Kidney capillary endothelial cell (primary cell): ENCODE measurements at places on chromosomes 12 and 14.

GRCh38 chr14:65186951-65187350 lies 84.6 kb upstream of the MAX start:
- no peak for DNase-seq

DNA sequence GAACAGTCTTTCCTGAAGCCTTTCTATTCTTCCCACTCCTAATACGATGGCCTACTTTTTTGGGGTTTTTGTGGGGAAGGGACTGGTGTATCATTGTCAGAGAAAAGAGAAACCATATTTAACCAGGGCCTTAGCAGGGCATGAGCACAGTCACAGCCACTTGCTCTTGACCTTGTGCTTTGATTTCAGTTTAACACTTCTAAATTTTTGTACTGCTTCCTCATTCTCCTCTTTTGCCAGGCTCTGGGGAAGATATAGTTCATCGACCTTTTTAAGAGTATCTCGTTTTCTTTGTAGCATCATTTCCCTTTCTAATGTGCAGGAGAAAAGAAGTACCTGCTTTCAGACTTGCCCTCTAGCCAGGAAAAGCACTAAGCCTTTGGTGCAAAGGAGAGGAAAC lies 2.2 kb downstream of the ZBTB1 start:
- DNase-seq, result no peak

DNA sequence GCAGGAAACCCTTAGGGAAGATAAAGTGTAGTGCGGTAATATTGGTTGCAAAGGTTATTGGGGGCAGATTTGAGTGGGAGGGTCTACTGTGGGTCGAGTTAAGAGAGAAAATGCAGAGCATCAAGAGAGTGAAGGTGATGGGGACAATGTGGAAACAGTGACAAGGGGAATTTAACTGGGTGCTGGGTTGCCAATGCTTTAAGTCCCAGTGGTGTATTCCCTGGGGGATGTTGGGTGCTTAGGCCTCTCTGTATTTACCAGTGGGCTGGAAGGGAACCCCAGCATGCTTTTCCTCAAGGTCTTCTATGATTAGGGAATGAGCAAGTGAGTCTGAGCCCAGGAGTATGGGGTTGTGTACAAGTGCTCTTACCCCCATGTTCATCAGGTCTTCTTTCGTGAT lies 10.6 kb downstream of the BCAT1 start:
- DNase-seq, result no peak

GRCh38 chr12:91382081-91382543 lies 199.5 kb upstream of the DCN start:
- DNase-seq, result peak; percentile 81

DNA sequence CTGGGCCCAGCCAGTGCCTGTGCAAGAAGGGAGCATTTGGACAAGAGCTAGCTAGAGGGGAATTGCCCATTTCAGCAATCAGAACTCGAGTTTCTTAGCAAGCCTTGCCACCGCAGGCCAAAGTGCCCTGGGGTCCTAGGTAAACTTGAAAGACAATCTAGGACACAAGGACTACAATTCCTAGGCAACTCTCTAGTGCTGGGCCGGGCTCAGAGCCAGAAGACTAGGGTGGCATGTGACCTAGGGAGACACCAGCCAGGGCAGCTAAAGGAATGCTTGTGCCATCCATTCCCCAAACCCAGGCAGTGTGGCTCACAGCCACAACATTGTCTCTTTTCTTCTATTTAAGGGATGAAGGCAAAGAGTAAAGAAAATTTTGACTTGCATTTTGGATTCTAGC lies 205.0 kb downstream of the BMP4 start:
- DNase-seq, result no peak

DNA sequence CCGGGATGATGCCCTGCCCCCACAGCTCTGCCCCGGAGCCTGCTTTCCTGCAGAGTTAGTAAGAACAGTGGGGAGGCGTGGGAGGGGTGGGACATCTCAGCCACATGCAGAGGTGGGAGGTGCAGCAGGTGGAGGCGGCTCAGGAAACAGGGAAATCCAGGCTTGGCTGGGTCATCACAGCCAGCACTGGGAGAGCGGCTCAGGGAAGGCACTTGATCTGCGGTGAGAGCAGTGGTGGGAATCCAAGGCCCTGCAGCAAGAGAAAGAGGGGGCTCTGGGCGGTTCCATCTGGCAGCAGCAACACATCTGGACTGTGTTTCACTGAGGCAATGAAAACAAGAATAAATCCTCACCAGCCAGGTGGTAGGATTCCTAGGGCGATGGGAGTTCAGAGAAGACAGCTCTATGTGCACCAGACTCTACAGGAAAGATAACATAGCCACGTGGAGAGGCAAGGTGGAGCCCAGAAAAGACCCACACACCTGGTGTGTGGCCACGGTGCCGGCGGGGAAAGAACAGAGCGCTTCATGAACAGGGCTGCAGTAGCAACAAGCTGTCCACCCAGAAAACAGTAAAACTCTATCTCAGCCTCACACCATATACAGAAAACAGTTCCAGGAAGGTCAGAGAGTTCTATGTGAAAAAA lies 57.6 kb downstream of the CCDC85C start:
- DNase-seq, result no peak

DNA sequence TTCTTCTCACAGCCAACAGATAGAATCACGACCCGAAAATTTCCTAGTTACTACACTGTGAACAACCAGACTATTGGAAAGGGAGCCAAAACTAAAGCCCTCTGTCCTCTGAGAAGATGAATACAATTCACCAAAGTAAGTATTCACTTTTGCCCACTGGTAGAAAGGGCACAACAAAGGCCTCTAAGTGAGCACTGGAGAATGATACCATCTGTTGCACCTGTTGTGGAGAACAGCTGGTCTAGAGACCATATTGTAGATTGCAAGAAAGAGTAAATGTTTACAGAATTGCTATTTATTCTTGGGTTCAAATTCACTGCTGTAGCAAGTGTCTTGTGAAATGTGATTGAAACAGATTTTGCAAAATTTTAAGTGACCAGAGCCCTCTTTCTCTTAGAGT lies 46.9 kb upstream of the ANO6 start:
- DNase-seq, result no peak

DNA sequence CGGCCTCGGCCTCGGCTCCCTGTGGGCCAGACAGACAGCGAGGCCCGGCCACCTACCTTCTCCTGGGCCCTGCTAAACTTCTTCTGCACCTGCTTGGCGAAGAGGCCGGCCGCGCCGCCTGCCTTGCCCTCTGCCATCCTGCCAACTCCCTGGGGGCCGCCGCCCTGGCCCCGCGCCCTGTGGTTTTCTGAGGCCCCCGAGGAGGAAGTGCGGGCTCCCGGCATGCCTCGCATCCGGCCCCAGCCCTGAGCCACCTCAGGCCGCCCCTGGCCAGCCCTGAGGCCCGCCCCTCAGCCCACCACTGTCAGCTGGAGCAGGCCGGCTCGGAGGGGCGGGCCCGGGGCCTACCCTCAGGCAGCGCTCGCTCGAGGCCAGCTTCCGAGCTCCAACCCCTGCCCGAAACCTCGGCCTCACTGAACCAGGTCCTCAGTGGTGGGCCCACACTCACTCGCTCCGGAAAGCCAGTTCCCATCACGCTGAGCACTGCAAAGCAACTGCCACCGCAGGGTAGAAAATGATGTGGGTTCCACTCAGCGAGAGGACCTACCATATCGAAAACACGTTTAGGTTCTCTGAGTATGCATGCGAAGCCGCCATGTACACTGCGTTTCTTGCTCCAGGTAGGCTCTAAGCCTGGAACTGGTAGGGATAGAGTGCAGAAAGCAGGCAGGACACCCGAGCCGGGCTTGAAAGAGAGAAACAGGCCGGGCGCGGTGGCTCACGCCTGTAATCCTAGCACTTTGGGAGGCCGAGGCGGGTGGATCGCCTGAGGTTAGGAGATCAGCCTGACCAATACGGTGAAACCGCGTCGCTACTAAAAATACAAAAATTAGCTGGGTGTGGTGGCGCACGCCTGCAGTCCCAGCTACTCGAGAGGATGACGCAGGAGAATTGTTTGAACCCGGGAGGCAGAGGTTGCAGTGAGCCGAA lies at the start of gene BIN2:
BIN2 (minus strand) TSS at position 209 of the 930 bp plus-strand sequence; CDS start at position 137, 72 bp downstream.
- no peak for DNase-seq

GRCh38 chr14:58353516-58354299 lies 42.0 kb upstream of the TOMM20L start:
- no peak for DNase-seq

DNA sequence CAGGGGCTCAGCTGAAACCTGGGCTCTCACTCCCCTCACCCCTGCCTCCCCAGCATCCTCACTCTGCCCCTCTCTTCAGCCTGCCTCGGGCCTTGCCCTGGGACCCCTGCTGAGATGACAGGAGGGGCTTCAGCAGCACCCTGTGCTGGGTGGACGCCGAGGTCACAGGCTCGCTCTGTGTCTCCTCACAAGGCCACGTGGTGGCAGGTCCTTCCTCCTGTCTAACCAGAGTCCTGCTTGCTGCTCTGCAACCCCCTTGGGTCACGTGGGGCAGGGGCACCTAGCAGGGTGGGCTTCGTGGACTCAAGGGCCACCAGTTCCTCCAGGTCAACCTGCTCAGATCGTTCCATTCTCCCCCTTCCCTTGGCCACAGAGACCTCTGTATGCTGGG lies 90.4 kb downstream of the TMEM121 start:
- no peak for DNase-seq

- DNase-seq, result no peak
Observed at GRCh38 chr12:122819209-122819785, 16.0 kb upstream of the HIP1R start.

GRCh38 chr12:60666895-60667294 lies 1071.1 kb downstream of the SLC16A7 start:
- DNase-seq, result no peak

GRCh38 chr12:26282339-26282940 lies 87.1 kb downstream of the SSPN start:
- DNase-seq, result no peak

GRCh38 chr12:46524778-46525177 lies 152.2 kb upstream of the SLC38A2 start:
- DNase-seq, result no peak

GRCh38 chr12:75097003-75097402 lies 112.6 kb downstream of the KCNC2 start:
- DNase-seq, result no peak

DNA sequence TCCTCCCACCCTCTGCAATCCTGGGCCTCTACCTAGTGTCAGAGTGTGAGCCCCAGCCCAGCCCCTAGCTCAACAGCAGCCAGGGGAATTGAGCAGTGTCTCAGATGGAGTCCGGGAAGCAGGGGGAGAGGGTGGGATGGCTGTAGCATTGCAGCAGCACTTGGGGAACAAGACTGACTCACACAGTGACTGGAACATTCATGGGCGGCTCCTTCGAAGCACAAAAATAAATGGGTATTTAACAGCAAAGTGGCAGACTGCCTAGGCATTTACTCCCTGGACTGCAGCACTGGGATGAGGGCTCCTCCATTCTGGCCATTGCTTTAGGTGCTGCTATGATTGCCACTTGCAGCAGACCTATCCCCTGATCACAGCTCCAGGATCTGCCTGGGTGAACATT lies 46.0 kb upstream of the STK38L start:
- no peak for DNase-seq
